Head of caudate nucleus (tissue), 42 donors: ENCODE measurements at places on chromosomes 11 and 22.

- no peak for DNase-seq
These were observed 8.6 kb downstream of the TBCEL start for GRCh38 chr11:121032546-121032945.

DNA sequence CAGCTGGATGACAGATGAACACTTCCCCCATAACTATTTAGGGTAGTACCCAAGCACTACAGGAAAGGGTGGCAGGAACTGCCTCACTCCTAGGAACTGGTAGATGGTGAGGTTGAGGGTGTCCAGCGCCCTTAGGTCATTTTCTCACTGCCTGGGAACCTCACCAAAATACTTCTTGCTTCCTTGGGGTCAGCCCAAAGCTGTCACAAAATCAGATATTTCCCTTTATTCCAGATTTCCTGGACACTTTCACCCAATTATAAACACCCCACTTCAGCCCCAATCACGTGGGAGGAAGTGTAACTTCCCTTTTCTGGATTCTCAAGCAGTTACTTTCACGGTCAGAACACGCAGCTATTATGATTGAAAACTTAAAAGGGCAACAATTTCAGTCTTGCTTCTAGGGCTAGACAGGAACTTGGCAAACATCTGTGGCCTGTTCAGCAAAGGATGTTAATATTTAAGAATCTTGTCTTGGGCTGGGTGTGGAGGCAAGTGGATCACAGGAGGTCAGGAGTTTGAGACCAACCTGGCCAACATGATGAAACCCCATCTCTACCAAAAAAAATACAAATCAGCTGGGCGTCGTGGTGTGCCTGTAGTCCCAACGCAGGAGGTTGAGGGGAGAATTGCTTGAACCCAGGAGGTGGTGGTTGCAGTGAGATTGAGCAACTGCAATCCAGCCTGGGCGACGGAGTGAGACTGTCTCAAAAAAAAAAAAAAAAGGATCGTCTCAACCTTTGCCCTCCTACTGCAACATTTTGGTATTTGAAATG, 4.0 kb downstream of the FTH1 start:
- DNase-seq, result no peak

DNA sequence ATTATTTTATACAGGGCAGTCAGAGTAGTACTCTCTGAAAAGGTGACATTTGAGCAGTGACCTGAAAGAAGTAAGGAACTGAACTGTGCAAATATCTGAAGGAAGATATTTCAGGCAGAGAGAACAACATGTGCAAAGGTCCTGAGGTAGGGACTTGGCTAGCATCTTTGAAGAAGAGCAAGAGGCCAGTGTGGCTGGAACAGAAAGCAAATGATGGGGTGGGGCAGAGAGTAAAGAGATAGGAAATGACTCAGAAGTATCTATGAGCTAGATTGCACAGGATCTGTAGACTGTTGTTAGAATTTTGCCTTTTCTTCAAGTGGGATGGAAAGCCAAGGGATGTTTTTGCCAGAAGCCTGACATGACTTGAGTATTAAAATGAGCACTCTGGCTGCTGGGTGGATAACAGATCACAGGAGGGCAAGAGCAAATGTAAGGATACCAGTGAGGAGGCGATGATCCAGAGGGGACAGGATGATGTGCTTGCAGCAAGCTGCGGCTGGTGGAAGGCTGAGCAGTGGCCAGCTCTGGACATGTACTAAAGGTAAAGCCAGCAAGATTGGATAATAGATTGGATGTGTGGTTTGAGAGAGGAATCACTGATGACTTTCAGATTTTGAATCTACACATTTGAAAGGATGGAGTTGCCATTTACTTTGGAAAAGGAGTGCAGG, 33.2 kb upstream of the TTC12 start:
- peak; percentile 27 for DNase-seq

- no peak for DNase-seq
These were observed 15.4 kb upstream of the OR4D5 start for GRCh38 chr11:123924027-123924426.

- no peak for DNase-seq
These were observed 10.2 kb upstream of the CSNK1E start for GRCh38 chr22:38327396-38327795.

- DNase-seq, result no peak
These were observed 18.6 kb downstream of the GLB1L2 start for GRCh38 chr11:134350381-134350780.

- no peak for DNase-seq
These were observed 6.4 kb downstream of the ELFN2 start for GRCh38 chr22:37420686-37421467.

DNA sequence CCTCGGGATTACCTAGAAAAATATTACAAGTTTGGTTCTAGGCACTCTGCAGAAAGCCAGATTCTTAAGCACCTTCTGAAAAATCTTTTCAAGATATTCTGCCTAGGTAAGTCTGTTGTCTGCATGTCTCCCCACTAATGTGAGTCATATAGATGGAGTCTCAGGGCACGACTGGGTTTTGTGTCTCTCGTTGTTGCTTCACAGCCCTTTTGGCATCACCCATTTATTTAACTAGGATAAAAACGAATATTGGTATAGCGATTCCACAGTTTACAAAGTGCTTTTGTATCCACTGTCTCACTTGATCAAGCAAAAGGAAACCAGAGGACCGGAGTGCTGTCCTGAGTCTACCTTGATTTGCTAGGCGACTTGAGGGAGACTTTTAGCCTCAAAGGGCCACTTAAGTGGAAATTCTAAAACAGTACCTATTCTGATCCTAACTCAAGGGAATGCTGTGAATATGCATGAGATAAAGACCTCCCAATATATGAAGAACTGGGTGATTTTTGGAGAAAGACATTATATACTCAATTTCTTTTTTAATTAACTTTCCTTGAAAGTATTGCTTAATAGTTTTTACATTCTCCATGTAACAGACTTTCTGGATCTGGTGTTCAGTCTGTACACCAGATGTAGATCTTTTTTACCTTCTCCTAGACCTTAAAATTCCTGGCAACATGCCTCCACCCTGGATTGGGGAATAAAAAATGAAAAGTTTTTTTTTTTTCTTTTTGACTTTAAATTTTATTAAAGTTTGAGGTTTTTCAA, 590 bp downstream of the NNMT start:
- no peak for DNase-seq

GRCh38 chr11:133605482-133605881, 73.2 kb upstream of the OPCML start:
- no peak for DNase-seq

- no peak for DNase-seq
These were observed 977 bp upstream of the SORL1-AS1 start for GRCh38 chr11:121453589-121454299.

DNA sequence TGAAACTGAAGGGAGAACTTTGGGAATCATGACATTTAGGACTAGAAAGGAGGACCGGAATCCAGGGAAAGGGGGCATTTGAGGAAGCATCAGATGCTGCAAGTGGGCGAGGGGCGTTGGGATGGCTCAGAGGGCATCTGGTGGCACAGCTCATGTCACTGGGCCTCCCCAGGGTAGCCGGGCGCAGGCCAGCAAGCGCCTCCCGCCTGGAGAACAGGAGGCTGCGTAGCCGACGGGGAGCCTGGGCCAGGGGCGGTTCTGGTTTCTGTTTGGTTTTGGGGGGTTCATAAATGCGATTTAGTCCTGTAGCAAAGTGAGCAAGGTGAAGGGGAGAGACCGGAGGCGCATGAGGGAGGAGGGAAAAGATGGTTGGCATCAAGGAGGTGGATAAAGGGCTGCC, 443 bp upstream of the ST14 start:
- no peak for DNase-seq

GRCh38 chr11:77322926-77323590, 21.6 kb upstream of the GDPD4 start:
- DNase-seq, result no peak

GRCh38 chr22:33921525-33922348, 1.5 kb upstream of the LARGE1 start:
- DNase-seq, result peak; percentile 83

DNA sequence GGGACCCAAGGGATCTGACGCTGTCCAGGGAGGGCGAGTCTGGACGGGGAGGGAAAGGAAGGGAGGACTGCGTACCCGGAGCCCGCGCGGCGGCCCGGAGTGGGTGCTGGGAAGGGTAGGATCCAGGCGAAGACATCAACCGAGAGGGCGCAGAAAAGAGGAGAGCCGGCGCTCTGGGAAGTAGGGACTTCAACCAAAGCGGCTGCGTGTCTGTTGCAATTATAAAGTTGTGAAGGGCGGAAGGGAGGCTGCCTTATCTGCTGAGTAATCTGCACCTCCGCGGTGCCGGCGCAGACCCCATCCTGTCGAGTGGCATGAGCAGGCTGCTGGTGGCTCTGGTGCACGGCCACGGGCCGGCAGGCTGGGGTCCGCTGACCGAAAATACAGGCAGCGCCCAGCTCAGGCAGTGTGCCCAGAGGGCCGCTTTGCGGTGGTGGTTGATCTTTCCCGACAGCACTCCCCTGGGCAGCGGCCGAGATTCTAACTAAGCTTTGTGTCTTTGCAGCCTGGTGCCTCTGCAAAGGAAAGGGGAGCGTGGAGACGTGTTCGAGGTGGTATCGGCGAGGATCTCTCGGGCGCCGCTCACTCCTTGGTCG, 978 bp downstream of the C11orf87 start:
- DNase-seq, result peak; percentile 39

- DNase-seq, result no peak
These were observed 2.9 kb upstream of the LRRC32 start for GRCh38 chr11:76673176-76674142.

GRCh38 chr11:6332066-6332465, 11.8 kb upstream of the CAVIN3 start:
- no peak for DNase-seq

DNA sequence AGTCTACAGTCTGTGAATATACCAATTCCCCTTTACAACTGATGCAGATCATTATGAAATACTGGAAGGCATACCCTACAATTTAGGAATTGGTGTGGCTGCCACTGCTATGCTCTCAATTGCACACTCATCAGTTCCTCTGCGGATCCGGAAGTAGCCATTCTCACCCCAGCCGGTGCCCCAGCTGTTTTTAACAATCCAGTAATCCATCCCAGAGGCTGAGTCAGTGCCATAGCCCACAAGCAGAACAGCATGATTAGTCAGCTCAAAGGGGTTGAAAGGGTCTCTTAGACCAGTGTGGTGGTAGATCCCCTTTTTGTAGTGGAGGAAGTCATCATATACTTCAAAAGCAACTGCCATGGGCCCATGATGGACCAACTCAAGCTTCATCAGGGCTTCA, 43.6 kb downstream of the CTSC start:
- no peak for DNase-seq

DNA sequence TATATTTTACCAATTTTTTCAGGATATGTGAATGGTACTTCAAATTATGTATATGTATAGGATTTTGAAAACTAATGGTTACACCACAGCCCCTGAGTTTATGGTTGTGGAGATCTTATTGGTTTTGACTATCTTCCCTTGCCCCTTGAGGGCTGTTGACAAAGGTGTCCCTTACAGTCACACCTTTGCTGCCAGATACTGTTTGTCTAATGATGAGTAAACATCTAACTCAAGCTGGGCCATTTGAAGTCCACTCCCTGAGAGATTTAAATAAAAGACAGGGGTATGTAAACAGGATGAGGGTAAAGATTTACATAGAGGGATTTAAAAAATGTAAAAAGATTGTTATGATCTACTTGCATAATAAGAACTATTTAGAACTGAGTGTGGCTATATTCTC, 38.9 kb upstream of the LUZP2 start:
- DNase-seq, result no peak

GRCh38 chr11:41803895-41804294, 344.4 kb upstream of the LRRC4C start:
- DNase-seq, result no peak

- no peak for DNase-seq
These were observed 96.7 kb upstream of the OR9G4 start for GRCh38 chr11:56845121-56845732.

- DNase-seq, result no peak
These were observed 150.6 kb downstream of the GRIK4 start for GRCh38 chr11:120662071-120662676.

GRCh38 chr22:29245626-29246385, 22.0 kb downstream of the RHBDD3 start:
- peak; percentile 87 for DNase-seq

DNA sequence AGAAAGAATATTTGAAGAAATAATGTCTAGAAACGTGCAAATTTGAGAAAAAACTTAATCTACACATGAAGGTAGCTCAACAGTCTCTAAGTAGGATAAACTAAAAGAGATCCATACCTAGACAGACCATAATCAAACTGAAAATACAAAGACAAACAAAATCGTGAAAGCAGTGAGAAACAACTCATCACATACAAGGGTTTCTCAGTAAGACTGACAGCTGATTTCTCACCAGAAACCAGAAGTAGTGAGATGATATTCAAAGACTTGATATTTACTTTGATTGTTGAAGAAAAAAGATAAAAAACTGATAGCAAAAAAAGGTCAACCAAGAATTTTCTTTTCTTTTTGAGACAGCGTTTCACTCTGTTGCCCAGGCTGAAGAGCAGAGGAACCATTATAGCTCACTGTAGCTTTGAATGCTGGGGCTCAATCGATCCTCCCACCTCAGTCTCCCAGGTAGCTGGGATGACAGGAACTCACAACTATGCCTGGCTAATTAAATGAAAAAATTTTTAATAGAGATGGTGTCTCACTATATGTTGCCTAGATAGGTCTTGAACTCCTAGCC, 17.4 kb downstream of the NPAT start:
- DNase-seq, result no peak

DNA sequence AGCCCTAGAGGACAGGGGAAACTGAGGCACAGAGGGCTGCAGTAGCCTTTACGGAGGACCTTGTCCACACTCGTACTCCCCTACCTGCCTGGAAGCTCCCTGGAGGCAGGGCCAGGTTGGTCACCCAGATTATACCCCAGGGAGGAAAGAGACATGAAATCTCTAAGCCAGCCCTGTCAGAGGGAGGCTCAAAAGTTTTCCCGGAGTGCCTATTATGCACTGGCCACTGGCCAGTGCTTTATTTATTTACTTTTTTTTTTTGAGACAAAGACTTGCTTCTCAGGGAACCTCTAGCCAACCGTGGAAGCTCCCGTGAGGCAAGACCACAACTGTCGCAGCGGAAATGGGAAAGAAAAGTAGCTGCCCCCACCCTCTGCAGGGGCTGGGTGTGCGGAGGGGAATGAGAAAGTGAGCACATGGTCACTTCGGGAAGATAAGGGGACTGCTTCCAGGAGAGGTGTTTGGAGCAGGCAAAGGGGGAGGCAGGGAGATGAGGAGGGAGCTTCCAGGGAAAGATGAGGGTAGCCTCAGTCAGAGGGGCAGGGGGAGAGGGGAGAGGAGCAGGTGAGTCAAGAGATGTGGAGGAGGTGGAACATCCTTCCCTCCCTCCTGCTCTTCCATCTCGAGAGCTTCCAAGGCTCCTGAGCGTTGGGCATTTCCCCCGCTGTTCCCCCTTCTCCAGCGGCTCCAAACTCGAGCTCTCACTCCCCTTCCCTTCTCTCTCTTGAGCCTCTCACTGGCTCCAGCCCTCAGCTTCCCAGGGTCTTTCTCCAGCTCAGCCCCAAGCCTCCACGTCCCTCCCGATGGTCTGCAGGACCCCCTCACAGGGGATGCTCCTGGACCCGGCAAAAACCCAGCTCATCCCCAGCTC, 4.3 kb downstream of the IL2RB start:
- DNase-seq, result no peak

GRCh38 chr11:69157156-69157821, 1.6 kb downstream of the SMIM38 start:
- peak; percentile 77 for DNase-seq
